ENCODE measurements at places on chromosomes 4 and X.

GRCh38 chrX:52867610-52868348 lies at the start of gene XAGE3:
Gene XAGE3, minus strand, starts transcription at chrX:52868083. Its CDS starts 950 bp downstream, at chrX:52867133.
- DNase-seq, result no peak

- DNase-seq, result no peak
Measured at GRCh38 chr4:186581421-186581820, 26.1 kb upstream of the MTNR1A start.

DNA sequence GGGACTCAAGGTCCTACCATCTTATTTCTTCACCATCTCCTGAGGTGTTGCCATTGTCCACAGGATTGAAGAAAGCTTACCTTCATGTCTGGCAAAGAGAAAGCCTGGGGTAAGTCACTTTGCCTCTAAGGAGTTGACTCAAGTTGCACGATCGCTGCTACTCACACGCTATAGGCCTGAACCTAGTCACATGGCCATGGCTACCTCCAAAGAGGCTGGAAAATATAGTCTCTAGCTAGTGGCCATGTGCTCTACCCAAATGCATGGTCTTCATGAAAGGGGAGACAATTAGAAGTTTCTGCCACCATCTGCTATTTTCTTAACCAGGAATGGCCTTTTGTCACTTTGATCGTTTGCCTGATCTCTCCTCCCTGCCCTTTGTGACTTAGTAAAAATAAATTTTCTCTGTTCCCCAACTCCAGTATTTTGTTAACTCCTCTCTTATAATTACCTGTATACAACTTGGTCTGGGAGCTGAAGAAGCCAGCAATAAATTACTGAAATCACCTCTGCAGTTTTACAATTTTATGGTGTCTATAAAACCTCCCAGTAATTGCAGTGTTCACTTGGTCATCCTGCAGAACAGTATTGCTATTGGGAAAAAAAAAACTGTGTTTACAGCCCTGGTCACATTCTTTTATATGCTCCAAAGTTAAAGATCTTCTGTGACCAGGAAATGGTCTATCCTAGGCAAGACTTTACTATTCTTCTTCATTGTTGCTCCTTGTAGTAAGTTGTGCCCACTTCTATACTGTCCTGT lies 126.7 kb upstream of the TSPAN5 start:
- DNase-seq, result no peak

- no peak for DNase-seq
Measured at GRCh38 chrX:19750028-19750782, 137.2 kb downstream of the SH3KBP1 start.

All from stimulated activated CD4-positive, alpha-beta T cell treated with anti-CD3 and anti-CD28 coated beads, Interleukin-1b, Interleukin-23, amount 100 ng/mL, for 48 hours (primary cell).